ENCODE measurements at places on chromosomes 1 and 21.

DNA sequence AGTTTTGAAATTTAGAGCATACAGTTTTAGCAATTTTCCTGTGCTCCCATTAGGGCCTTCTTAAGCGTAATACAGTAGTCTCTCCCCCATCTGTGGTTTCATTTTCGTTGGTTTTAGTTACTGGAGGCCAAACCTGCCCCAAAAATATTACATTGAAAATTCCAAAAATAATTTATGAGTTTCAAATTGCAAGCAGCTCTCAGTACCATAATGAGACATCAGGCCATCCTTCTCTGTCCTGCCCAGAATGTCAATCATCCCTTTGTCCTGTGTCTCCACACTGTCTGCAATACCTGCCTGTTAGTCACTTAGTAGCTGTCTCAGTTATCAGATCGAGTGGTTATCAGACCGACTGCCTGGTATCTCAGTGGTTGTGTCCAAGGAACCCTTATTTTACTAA, 45.4 kb downstream of the ADSS2 start:
- DNase-seq, result no peak

DNA sequence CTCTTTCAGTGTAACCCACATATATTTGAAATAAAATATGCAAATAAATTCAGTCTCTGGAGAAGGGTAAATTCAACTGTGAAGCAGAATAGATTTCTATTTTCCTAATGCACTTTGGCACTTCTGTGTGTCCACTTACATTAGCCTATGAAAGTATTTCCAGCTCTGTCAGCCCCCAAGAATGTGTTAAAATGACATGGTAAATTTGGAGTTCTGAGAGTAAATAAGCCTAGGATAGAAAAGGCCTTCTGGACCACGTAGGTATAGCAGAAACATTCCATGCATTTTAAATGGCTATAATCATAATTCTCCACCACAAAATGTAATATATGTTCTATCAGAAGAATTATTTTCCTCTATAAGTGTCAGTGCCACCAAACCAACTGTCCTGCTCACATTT, 276.2 kb downstream of the NEGR1 start:
- no peak for DNase-seq

DNA sequence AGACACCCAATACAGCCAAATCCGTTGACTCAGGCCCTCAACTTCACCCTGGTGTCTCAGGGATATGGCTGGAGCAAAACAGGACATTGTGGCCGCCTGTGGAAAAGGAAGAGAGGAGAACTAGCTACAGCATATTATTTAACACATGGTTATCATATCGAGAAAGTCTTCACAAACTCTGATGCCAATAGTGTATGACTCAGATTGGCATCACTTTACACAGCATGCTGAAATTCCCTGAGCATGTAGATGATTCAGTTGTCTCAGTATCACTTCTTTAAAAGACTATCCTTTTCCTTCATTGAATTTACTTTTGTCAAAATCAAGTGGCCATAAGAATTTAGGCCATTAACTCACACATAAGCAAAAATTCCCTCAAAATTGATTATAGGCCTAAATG, 20.1 kb downstream of the HSD3B2 start:
- DNase-seq, result no peak

DNA sequence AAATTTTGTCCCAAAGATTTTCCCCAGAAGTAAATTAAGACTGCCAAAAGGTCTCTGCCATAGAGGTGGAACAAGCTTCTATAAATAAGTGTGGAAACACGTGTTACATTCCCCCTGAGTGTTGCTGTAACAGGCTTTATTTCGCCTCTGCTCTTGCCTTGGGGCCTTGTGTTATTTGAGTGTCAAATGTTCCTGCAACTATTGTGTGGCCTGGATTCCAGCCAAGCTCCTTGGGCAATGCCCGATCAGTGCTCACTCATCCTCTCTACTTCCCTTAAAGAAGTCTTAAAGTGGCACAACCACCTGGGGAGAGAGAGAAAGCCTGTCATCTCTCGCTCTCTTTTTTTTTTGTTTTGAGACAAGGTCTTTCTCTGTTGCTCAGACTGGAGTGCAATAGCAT, 156.7 kb downstream of the NR5A2 start:
- no peak for DNase-seq

- no peak for DNase-seq
Measured at GRCh38 chr1:63690966-63691700, 82.7 kb upstream of the ROR1 start.

GRCh38 chr1:61253912-61254633, 171.7 kb downstream of the NFIA start:
- no peak for DNase-seq

DNA sequence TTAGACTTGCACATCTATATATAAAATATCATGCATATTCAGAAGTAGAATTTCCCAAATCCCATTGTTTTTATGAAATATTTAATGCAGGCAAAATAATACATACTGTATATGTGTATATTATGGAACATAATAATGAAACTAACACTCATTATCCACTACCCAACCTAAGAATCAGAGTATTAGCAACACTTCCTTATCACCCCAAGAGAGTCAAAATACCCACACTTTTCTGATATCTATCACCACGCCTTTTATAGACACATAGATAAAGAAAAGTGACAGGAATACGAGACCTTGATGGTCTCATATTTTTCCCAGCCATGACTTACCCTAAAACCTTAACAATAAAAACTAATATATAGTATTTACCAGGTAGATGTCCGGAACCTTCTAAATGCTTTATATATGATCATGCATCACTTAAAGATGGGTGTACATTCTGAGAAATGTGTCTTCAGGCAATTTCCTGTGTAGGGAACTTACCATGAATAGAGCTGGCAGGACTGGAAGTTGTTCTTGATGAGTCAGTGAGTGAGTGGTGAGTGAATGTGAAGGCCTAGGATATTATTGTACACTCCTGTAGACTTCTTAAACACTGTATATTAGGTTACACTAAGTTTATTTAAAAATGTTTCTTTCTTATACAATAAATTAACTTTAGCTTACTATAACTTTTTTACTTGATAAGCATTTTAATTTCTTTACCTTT, 45.5 kb downstream of the TNFSF4 start:
- no peak for DNase-seq

- no peak for DNase-seq
Measured at GRCh38 chr1:44283524-44284173, 70.4 kb downstream of the DMAP1 start.

DNA sequence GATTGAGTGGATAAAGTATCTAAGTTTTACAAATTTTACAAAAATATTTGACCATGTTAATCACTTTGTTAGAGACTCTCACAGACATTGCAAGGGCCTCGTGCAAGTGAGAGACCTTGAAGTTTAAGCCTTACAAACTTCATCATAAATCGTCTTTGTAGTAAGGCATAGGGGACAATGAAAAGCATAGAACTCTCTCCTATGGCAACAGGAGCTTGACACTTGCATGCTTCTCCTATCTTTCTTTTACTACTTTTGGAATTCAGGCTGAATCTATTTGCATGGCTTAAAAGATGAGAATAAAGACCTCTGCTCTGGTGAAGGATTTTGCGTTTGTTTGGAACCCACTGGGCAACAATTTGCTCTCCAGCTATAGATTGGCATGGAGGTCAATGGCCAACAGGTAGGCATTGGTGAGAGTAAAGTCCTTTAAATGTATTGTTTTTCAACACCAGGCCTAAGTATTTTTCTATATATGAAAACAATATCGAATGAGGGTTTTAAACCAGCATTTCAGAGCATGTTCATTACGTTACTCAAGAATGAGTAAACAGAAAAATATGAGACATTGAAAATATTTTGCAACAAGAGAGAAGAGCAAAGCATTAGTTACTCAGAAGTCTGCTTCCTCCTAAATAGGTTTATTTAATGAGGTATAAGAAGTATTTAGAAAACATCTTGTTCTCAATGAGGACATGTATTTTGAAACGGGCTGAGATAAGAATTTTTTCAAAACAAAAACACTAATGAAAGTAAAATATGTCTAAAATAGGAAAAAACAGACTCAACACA, 192.2 kb downstream of the TGFB2 start:
- DNase-seq, result no peak

GRCh38 chr1:112699425-112700144, 7.3 kb downstream of the RHOC start:
- DNase-seq, result no peak

GRCh38 chr1:39082010-39082799, 56.1 kb downstream of the NDUFS5 start:
- DNase-seq, result no peak

DNA sequence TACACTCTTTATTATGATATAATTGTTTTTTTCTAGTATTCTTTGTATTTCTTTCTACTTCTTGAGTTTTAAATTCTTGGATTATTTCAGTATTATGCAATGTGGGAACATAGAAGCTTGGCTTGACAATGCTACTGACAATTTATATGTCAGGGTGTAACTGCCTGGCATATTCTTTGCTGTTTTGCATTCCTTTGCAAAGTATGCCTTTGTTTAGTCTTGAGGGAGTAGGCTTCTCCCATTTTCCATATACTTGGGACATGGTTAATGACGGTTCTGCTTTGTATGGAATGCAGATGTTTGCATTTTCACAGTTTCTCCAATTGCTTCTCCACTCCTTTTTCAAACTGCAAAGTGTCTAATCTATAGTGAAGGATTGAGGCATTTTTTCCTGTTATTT, 109.8 kb downstream of the HMCN1 start:
- DNase-seq, result no peak

- no peak for DNase-seq
Measured at GRCh38 chr21:37542512-37542911, 175.9 kb downstream of the DYRK1A start.

DNA sequence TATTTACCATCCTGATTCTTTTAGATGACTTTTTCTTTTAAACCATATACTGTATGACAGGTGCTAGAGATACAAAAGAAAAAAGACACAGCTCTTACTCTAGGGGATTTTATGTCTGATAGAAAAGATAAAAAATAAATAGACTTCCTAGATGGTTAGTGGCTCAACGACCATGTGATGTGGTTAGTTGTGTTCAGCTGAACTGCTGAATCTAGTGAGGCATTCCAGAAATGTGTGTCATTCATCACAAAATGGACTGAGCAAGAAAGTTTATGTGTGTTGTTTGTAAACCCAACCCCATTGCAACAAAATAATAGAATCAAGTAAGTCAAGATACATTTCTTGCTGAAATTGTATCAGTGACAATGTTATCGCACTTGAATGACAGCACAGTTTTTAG, 205.8 kb upstream of the LYPLAL1 start:
- DNase-seq, result no peak

DNA sequence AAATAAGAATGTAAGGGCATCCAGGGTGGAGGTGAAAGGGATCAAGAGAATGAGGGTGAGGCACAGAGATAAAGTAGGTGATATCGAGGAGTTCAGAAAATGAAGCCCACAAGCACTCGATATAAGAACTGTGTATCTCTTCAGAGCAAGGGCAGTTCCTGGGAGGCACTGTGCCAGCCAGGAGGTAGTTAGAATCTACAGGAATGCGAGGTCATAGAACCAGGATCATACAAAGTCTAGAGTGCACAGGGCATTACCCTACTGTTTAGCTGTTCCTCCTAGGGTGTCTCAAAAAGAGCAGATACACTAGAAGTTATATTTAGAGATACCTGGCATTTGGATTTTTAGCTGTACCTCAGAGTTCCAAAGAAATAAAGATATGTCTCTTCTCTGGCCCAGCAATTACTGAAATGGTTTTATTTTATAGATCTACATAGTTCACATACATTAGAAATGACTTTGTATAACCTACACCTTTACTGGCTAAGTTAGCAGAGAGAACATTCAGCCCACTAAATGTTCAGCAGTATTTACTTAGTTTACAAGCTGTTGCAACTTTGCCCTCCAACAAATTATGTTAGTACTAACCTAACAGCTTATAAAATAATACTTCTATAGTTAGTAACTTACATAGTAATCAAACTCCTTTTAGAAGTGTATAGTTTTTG, 1.6 kb downstream of the OVAAL start:
- no peak for DNase-seq

GRCh38 chr1:200365897-200366426, 43.9 kb downstream of the ZNF281 start:
- no peak for DNase-seq

DNA sequence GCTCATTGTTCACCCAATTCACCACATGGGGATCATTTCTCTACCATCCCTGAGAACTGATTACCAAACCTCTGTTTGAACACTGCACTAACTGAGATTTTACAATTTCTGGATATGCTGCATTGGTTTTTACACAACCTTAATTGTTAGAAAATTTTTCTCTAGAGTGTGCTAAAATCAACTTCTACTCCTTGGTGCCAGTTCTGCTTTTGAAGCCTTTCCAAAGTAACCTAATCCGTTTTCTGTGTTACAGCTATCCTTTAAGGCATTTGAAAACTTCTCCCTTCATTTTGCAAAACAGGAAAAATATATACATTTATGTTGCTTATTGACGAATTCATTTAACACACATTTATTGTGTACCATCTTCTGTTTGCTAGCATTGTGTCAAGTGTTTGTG, 23.7 kb downstream of the SMAP2 start:
- DNase-seq, result no peak

DNA sequence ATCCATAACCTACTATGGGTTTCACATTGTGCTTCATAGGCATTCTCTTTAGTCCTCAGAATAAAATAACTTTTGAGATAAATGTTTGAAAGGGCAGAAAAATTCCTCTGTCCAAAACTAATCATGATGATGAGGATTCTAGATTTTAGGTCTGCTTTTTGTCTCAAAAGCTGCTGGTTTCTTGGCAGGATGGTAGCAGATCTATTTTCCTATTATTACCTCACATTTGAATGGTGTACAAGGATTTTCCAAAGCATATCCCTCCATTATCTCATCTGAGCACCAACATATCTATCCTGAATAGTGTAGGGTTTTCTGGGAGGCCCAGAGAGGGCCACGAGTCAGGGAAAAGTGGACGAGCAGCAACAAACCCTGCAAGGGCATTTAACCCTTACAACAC, 201.9 kb downstream of the PLPP3 start:
- no peak for DNase-seq

DNA sequence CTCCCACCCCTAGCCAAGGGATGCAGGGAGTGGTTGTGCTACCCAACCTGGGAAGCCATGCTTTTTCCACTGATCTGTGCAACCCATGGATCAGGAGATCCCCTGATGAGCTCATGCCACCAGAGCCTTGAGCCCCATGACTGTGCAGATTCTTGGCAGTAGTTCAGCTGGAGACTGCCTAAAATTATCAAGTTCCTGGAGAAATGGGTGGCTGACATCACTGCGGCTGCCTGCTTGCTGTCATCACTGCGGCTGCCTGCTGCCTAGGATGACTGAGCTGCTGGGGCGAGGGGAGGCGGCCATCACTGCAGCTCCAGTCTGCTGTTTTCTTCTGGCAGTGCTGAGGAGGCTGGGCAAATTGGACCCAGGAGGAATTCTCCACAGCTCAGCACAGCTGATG, 159.2 kb downstream of the AGBL4 start:
- no peak for DNase-seq

DNA sequence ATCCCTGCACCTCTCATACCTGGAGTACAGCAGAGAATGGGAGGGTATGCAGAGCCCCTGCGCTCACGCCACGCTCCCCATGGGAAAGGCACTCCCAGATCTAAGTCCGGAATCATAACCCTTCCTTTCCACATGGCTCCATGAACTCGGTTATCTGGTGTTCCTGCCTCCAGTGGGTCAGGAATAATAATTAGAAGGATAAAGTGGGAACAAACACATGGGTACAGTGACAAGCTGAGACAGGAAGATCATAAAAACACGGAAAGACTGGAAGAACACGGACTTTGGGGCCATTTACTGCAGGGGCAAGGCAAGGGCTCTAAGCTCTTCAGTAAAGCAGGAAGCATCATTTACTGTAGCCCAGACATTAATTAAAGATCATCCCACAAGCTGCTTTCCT, 48.6 kb downstream of the FOXO6 start:
- DNase-seq, result no peak

GRCh38 chr1:207848234-207848633, 62.7 kb downstream of the CD34 start:
- DNase-seq, result peak; percentile 75

All from stimulated activated CD4-positive, alpha-beta T cell treated with anti-CD3 and anti-CD28 coated beads, Interleukin-15, amount 100 ng/mL, for 24 hours (primary cell).